ENCODE measurements at places on chromosomes 16 and 17.
A peak's percentile ranks its signal among the peaks of the same experiment; 100 is the strongest.

GRCh38 chr17:17566896-17567513 lies 24.5 kb downstream of the PEMT start:
- DNase-seq, result no peak

DNA sequence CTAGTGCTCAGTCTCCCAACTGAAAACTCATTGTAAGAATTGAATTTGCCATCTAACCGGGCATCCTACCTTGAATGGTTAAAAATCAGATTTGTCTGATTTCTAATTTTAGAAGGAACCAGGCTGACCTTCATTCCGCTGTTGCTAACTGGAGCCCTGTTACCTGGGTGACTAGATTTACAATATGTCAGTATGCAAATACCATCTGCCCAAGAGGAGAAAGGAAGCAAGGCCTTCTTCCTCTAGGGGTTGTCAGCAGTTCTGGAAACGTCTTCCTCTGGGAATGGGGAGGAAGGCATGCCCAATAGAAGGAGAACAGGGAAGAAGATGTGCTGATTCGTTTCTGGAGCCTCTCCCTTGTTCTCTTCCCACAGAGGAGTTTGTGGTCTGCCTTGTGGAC lies 137.9 kb downstream of the PITPNC1 start:
- no peak for DNase-seq

DNA sequence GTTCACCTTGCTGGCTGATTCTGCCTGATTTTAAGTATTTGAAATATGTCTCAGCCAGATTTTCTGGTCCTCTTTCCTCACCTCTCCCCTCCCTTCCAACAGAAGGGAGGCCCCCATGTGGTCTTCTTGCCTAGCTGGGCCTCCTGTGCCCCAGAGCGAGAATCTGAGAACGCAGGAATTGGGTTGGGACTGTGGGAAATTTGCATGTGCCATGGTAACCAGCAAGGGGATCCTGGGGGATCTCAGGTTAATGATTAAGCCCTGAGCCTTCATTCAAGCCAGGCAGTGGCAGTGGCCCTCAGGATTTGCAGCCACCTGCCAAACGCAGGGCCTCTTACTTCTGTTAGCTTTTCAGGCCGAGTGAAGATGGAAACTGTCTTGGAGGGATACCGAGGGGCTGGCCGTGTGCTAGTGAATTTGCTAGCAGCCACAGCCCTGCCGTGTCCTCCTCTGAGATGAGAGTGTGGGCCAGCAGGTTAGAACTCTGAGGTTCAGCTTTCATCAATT lies 40.2 kb downstream of the KSR1 start:
- DNase-seq, result no peak

DNA sequence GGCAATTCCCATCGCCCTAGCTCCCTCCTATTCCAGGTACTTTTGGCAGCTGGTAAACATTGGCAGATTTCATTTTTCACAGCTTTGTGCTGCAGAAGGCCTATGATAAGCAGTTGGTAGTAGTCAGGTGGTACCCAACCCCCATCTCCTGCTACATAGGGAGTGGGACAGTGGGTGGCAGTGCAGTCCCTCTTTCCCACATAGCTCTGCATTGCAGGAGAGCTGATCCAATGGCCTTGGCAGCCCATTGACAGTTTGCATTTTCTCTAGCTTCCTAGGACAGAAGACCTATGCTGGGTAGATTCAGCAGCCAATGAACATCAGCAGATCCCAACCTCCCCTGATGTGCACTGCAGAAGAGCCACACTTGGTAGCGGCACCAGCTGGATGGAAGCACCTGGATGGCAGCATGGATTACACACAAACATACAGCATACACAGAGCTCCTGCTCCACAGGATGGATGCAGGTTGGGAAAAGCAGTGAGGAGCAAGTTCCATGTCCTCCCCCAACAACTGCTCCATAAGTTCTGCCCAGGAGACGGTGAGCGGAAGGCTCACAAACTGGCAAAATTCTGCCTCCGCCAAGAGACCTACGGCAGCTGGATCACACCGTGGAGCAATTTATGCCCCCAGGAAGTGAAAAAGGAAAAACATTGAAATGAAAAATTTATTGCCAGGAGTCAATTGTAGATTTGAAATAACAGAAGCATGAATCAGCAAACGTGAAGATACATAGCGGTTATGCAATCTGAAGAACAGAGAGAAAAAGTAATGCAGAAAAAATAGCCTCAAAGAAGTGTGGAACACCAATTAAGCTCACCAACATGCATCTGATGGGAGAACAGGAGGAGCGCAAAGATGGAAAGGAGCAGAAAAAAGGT lies 95.7 kb downstream of the CACNG1 start:
- no peak for DNase-seq

- DNase-seq, result peak; percentile 49
Observed at GRCh38 chr16:29738514-29738913, 7.3 kb downstream of the C16orf54 start.

DNA sequence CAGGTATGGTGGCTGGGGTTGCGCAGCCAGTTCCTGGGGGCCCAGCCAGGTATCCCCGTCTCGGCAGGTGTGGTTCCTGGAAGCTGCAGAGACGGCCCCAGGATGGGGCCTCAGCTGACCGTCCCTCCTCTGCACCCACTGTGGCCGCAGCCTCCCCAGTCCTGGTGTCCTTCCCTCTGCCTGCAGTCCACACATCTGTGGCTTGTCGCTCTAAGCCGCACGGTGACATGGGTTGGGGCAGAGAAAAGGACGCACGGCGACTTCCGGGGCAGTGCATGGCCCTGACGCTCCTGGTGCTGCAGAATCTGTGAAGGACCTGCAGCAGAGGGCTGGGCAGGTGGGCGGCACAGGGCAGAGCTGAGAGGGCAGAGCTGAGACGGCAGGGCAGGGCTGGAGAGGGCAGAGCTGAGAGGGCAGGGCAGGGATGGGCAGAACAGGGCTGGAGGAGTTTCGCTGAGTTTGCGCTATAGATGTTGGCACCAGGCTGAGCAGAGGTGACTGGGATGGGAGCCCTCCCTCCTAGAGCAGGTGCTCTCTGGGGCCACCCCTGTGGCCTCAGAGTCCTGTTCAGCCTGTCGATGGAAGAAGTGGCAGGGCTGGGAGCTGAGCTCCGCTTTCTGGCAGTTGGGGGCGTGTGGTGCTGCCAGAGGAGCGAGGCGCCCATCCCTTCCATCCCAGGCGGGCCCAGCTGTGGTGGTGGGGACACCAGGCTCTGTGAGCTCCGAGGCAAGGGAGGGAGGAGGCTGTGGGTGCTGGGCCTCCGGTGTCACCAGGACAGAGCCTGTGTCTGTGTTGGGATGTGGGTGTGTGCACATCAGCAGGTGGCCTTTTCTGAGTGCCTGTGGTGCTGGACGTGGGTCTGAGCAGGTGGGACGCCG lies 23.0 kb downstream of the TSC2 start:
- DNase-seq, result no peak

- no peak for DNase-seq
Observed at GRCh38 chr17:44548376-44549230, 8.7 kb upstream of the FZD2 start.

- no peak for DNase-seq
Observed at GRCh38 chr17:55635253-55635914, 87.3 kb downstream of the TMEM100 start.

DNA sequence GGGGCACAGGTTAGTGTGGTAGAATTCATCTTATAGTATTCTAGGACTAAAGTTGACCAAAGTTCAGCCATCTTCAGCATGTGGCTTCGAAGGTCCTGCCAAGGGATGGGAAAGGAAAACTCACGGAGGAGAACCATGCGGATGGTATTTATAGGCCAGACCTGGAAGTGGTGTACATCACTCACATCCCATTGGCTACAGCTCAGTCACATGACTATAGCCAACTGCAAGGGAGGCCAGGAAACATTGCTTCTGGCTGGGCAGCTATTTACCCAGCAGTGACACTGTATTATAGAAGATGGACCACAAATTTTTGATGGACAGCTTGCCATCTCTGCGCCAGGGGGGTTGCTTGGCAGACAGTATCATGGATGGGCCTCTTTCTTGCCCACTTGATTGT lies 35.7 kb upstream of the COQ7 start:
- DNase-seq, result no peak

DNA sequence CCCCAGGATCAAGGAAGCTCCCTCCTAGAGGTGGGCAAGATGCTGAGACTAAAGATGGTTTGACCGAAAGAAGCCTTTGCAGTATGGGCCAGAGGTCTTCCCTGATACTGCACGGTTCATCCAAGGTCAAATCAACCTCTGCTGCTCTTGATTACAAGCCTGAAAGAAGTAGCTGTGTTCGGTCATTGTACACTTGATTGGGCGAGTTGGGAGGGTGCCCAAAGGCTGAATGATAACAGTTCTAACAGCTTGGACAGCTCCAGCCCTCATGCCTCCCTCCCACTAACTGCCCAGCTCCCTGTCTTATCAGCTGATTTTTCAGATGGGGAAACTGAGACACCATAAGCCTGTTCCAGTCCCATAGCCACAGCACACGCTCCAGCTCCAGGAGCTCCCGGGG lies 42.8 kb downstream of the ABCC12 start:
- no peak for DNase-seq

- DNase-seq, result peak; percentile 35
Observed at GRCh38 chr17:80082403-80083135, 18.8 kb upstream of the GAA start.

- DNase-seq, result no peak
Observed at GRCh38 chr16:84124257-84125073, 7.7 kb upstream of the MBTPS1 start.

- no peak for DNase-seq
Observed at GRCh38 chr17:34988644-34989043, 8.3 kb downstream of the LIG3 start.

DNA sequence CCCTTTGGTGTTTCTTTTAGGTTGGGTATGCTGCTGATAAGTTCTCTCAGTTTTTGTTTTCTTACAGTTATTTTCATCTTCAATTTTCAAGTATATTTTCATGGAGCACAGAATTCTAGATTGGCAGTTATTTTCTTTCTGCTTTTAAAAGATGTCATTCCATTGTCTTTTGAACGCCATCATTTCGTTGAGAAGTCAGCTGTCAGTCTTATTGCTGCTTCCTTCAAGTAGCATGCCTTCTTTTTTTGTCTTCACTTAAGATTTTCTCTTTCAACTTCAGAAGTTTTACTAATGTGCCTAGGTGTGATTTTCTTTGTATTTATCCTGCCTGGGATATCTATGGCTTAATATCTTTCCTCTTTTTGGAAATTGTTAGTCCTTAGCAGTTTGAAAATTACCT lies 262.2 kb upstream of the PMFBP1 start:
- DNase-seq, result no peak

DNA sequence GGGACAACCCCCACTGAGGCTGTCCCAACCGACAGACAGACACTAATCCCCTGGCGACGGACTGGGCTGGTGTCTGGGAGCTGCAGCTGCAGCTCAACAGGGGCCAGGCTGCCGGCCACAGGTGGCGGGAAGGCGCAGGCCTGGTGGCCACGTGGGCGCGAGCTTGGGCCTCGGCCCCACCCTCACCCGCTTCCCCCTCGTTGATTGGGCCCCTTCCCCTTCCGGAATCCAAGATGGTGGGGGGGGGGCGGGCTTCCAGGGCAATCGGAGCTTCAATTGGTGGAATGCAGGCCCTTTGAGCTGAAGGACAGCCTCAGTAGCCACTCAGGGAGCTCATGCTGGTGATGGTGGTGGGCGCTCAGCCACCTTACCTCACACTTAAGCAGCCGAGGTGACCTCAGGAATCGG lies 8.7 kb upstream of the TBX4 start:
- DNase-seq, result no peak

DNA sequence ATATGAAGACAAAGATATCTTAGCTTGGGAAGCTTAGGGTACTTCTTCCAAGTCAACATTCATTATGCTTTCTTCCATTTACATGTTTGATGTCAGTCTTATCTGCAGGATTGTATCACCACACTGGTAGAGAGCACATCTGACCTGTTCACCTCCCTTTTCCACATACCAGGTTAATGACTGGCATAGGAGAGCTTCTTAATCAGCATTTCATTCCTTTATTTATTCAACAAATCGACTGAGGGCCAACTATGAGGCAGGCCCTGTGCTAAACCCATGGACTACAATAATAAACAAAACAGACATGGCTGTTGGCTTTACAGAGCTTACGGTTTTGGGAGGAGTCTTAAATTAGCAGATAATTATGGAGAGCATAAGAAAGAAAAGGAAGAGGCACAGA lies 378.1 kb upstream of the CDH11 start:
- no peak for DNase-seq
